ENCODE measurements at places on chromosomes 4 and X.

- no peak for DNase-seq
Observed at GRCh38 chr4:115076691-115077090, 36.7 kb downstream of the NDST4 start.

- DNase-seq: no peak
Observed at GRCh38 chr4:43547561-43547960, 655.0 kb downstream of the GRXCR1 start.

DNA sequence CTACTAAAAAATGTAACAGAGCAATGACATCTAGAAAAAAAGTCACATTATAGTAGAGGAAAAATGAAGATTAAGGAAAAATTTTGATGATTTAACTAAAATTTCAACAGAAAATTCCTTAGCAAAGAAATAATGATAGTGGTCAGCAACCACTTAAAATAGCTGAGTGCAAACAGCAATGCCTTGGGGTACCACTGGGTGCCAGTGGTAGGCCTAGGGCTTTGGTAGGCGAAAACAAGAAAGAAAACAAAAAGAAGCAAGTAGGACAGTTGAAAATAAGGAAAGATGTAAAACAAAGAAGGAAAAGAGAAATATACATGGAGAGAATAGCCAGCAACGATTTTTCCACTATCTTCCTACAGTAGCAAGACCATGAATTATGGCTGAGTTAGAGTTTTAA is 313.5 kb upstream of the IRS4 start:
- no peak for DNase-seq

- DNase-seq: no peak
Observed at GRCh38 chrX:39985551-39985950, 112.2 kb downstream of the BCOR start.

- no peak for DNase-seq
Observed at GRCh38 chrX:793216-793770, 162.7 kb downstream of the SHOX start.

GRCh38 chrX:19829814-19830213 is 57.6 kb downstream of the SH3KBP1 start:
- no peak for DNase-seq

DNA sequence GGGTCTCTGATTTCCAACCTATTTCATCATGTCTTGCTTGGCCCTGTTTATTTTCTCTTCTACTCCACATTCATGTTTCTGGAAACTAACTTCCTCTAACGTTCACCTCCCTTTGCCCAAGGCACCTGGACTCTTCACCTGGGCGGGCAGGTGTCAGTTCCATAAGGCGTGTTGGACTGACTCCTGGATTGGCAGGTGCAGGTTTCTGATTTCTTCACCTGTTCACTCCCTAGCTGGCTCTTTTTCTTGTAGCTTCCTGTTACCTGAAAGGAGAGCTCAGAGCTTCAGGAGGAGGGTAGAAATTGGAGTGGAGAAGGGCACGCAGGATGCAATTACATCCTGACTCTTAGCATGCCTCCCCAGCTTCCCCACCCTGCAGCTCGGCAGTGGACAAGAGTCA is 350.8 kb upstream of the KLF3 start:
- no peak for DNase-seq

GRCh38 chrX:107744868-107745267 is 30.7 kb downstream of the TSC22D3 start:
- no peak for DNase-seq

- DNase-seq: no peak
Observed at GRCh38 chr4:136554033-136554432, 978.3 kb downstream of the PCDH18 start.

DNA sequence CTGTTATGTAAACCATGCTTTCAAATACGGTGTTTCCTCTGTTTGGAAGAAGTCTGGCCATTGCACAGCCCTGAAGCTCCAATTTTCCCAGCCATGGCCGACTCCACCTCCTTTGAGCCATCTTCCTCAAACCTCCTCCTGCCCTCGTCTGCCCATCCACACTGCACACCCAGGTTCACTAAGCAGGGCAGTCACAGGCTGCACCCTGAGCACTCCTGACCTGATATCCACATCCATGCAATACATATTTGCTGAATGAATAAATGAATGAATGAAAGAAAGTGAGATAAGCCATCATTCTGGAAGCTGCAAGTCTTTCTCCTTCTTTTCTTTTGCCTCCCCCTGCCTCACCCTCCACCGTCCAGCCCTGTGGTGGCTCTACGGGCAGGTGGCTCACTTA is 22.2 kb downstream of the XG start:
- no peak for DNase-seq

GRCh38 chrX:100680756-100681155 is 36.8 kb downstream of the SRPX2 start:
- no peak for DNase-seq

GRCh38 chr4:17740702-17741101 is 40.7 kb downstream of the FAM184B start:
- no peak for DNase-seq

DNA sequence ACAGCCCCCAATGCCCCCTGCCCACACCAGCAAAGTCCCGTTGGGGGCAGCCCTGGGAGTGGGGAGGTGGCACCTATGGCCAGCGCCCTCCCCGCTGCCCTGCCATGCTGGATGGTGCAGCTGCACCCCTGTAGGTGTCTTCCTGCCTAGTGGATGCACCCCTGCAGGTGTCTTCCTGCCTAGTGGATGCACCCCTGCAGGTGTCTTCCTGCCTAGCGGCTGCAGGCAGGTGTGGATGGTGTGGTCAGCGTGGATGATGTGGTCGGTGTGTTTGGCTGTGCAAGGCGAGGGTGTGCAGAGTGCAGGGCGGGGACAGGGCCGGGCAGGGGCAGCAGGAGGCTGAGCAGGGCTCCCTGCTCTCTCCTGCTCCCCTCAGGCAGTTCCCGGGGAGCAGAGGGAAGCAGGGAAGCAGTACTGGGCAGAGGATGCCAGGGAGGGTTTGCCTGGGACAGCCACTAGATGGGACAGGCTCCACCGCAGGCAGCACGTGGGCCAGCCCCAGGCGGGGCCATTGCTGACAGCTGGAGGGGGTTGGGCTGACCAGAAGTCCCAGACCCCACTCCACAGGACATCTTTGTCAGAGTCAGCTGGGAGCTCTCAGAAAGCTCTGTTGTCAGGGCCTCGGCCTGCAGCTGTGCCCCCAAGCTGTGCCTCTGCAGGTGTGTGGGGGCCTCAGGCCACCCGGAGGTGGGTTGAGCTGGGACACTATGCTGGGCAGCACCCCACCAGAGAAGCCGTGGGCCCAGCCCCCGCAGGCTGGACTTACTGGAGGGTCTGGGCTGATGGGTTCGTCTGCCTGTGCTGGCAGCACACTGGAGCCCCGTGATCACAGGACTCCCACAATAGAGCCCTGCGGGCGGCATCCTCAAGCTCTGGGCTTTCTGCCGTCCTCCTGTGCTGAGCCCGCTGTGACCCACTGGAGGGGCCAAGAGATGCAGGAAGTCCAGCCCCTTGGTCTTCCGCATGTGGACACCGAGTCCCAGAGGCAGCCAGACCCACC is 23.7 kb downstream of the DOK7 start:
- no peak for DNase-seq

DNA sequence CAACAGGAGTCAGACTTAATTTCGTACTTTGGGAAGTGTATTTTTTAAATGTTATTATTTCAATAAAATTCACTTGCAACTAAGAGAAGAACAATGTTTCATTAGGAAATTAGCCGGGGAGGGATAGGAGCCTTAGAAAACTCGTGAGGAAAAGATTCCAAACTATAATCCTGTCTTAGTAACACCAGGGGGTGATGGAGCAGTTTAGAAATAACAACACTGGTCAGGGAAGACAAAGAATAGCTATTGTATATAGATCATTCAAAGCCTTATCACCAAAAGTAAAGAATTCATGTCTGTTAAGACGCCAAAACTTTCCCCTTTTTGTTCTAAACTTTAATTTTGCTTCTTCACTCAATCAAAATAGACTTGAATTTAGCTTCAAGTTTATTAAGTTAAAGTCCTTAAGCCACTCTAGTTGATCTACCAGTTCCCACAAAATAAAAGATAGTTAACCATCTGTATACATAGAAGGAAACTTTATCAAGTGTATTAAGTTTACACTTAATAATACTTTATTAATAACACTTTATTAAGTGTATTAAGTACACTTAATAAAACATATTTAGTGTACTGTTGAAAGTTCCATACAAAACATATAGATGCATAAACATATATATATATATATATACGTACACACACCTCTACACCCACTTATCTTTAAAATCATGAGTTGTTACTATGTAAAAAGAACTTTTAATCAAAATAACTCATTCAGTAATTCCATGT is 60.5 kb downstream of the ARAP2 start:
- no peak for DNase-seq

DNA sequence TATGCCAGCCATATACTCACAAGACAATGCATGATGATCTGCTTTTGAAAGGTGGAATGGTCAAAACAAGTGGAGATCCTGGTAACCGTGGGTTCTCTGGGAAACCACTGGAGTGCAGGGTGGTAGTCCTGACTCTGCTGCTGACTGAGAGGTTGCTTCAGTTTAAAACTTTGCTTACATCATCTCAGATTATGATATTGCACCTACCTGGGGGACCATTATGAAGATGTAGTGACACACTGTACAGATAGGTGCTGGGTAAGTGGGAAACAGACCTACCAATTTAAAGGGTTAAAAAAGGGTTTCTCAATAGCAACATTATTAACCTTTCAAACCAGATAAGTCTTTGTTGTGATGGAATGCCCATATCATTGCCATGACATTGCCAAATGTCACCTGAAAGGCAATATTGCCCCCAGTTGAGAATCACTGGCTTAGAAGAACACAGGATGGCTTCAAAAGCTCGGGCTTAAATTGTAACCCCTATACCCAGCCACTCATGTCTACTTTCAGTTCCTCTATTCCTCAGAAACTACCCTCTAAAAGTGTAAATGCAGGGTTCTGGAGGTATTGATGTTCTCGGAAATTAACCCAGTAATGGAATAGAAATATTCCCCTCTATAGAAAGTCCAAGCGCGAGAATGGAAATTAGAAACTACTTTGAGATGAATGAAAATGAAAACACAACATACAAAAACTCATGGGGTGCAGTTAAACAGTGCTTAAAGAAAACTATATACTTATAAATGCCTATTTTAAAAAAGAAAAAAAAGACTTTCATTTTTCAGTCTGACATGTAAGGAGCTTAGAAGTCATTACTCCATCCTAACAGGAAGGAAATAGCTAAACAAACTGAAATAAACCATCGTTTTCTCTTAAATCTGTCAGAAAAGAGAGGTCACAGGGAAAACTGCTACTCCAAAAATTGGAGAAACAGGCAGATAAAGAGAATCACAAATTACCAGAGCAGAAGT is 65.8 kb downstream of the ARHGEF6 start:
- no peak for DNase-seq

DNA sequence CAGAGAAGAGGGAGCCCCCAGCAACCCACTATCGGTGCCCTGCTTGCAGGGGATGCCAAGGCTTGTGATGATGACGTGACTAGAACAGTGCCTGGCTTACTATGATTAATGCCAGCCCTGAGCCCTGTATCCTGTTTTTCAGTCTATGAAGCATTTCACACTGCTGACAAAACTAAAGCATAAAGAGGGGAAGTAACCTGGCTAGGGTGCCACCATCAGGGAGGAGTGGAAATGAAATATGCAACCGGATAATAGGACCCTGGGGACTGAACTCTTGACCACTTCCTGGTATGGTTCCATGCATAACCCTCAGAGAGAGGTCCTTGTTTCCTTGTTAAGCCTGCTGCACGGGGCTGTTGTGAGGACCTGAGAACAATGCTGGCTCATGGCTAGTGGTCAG is 50.3 kb downstream of the MED28 start:
- no peak for DNase-seq

- DNase-seq: no peak
Observed at GRCh38 chr4:794900-795725, 30.8 kb downstream of the CPLX1 start.

GRCh38 chrX:78330540-78330939 is 3.1 kb upstream of the CYSLTR1 start:
- DNase-seq: no peak

DNA sequence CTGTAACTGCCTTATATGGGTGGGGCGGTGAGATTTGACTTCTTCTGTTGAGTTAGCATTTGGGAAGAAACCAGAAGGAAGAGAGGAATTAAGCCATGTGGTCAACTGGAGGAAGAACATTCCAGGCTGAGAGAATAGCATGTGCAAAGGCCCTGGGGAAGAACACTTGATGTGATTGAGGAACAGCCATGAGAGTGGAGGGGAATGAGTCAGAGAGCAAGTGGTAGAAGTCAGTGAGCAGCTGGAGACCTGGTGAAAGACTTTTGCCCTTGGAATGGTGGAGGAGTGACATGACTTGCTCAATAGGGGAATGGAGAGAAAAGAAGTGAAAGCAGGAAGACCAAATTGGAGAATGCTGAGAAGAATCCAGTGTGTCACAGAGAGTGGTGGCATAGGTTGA is 327.8 kb upstream of the HAND2 start:
- DNase-seq: no peak

DNA sequence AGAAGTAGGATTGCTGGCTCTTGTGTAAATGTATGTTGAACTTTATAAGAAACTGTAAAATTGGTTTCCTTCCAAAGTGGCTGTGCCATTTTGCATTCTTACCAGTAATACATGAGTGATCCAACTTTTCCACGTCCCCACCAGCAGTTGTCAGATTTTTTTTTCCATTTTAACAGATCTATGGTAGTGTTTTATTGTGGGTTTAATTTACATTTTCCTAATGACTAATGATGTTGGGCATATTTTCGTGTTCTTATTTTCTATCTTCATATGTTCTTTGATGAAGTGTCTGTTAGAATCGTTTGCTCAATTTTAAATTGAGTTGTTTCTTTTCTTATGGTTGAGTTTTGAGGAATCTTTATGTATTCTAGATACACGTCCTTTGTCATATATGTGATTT is 56.2 kb downstream of the PHEX start:
- DNase-seq: no peak
